ENCODE measurements at places on chromosomes 12 and 14.

GRCh38 chr14:23316300-23316699 lies 5.0 kb upstream of the PABPN1 start:
- H3K27me3 ChIP-seq: no peaks in the 10 kb centered on the region
- no peaks in the 10 kb centered on the region for H3K36me3 ChIP-seq
- no peak overlapping the region for H3K4me3 ChIP-seq

DNA sequence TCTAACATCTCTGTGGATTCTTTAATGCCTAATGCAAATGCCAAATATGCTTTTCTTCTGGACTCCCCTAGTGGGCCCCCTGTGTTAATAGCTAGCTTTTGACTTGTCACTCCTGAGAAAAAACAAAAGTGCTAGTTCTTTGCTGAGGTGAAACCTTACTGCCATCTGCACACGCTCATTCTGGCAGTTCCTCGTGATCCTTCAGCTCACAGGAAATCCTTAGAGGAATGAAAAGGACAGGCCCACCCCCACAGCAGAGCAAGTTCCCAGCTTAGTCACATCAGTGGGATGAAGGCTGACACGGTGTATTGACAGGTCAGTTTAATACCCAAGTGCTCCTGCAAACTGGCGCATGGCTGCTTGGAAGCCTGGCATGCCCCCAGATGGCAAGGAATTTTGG lies 165.1 kb upstream of the ATP2B1 start:
- no peaks in the 10 kb centered on the region for H3K27me3 ChIP-seq
- H3K4me3 ChIP-seq: no peak overlapping the region
- no peaks in the 10 kb centered on the region for H3K4me1 ChIP-seq

- no peak within 1 kb of the TSS for H3K4me3 ChIP-seq
- no peaks in the 10 kb centered on the region for H3K36me3 ChIP-seq
Measured at GRCh38 chr12:9760699-9761418, at the start of gene CD69. CD69 (minus strand) TSS chr12:9760901; CDS start chr12:9760820, 81 bp downstream.

- no peak overlapping the region for H3K4me3 ChIP-seq
Measured at GRCh38 chr14:79708426-79709388, 502.6 kb downstream of the DIO2 start.

Measured in prostate gland (tissue), 2 donors.